Activated CD8-positive, alpha-beta T cell treated with anti-CD3 and anti-CD28 coated beads, Interleukin-2, amount 10 ng/mL, durations not matched to agents 7 days and 5 days (primary cell): ENCODE measurements at places on chromosomes 2 and 18. TPM values are rescaled to one million over a fixed set of nuclear protein-coding genes. Genes with fewer than 3 reads are reported as not detected.

The CABYR gene
- 1.1 TPM for total RNA-seq

The CPO gene
- total RNA-seq = not detected

The KRTCAP3 gene
- 6.6 TPM for total RNA-seq

The ASB18 gene
- total RNA-seq = not detected

DNA sequence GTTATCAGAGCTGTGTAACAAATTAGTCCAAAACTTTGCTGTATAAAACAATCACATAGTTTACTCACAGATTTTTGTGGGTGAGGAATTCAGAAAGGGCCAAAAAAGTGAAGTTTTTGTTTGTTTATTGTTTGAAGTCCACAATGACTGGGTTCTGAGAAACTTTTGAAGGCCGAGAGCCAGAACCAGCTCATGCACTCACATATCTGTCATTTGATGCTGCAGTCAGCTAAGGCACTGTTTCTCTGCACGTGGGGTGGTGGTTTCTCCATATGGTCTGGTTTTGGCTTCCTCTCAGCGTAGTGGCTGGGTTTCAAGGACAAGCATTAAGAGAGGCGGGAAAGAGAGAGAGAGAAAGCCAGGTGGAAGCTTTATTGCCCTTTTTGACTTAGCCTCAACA is 131.8 kb downstream of the TWIST2 start:
- DNase-seq = no peak
- H3K4me3 ChIP-seq = no peak overlapping the region
- H3K36me3 ChIP-seq = no peaks in the 10 kb centered on the region

DNA sequence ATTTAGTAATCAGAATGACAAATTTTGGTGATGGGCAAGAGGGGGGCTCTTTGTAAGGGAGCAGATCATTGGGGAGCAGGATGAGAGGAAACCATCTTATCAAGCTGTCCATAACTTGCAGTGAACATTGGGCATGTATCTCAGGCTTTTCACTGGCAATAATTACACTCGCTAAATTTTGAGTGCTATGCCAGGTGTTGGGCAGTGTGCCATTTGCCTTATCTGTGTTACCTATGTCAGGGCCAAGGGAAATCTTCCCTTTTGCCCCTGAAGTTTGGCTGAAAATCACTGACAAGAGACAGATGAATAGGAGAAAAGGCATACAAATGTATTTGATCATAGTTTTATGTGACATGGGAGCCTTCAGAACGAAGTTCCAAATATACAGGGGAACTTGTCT is 39.0 kb downstream of the NOSTRIN start:
- H3K27ac ChIP-seq = no peak overlapping the region
- no peak overlapping the region for H3K4me3 ChIP-seq
- H3K4me1 ChIP-seq = peaks cover 8% of the 10 kb centered on the region

DNA sequence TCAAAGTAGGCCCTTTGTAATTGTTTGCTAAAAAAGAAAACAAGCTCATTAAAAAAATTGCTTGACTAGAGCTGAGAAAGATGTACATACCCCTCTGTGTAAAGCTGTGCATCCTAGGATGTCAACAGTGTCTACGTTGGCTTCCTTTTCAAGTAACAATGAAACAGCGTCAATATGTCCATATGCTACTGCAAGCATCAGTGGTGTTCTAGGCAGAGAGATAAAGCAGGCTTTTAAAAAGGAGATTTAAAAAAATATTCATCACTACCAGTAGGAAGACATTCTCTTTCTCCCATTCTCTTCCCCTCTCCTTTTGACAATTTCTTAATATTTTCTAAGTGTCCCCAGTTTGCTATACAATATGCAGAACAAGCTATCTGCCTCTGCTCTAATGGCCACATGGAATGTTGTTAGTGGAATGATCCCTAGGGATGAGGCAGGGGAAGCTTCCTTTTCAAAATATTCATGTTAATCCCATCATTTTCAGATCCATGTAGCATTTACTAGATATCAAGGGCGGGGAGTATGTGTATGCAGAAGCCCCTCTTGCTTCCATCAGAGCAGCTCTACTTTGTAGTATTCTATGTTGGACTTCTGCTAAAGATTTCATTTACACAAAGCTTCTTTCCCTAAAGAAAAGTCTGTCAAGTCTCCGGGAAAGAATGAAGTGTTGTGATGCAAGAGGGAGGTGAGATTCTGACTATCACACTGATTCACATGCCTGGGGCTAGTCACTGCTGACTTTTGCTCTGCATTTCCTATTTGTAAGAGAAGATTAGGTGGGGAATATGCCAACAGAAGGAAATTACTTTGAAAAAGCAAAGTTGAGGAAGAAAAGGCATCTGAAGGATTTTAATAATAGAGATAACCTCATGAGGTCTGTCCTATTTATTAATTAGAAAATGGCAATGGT is 81.5 kb upstream of the PGAP1 start:
- no peaks in the 10 kb centered on the region for H3K4me1 ChIP-seq
- peaks cover 62% of the 10 kb centered on the region for H3K36me3 ChIP-seq
- DNase-seq = no peak
- no peak overlapping the region for H3K4me3 ChIP-seq
- no peak overlapping the region for H3K27ac ChIP-seq

GRCh38 chr2:191150600-191151330 is at the start of gene STAT4:
Gene STAT4 (minus strand): TSS chr2:191150994. CDS start chr2:191148203, 2,791 bp downstream.
- peak within 1 kb of the TSS; percentile 97 for H3K27ac ChIP-seq
- H3K4me3 ChIP-seq = peak within 1 kb of the TSS; percentile 92
- peaks cover 72% of the 10 kb centered on the region for H3K4me1 ChIP-seq
- H3K27me3 ChIP-seq = no peaks in the 10 kb centered on the region

GRCh38 chr2:214019229-214019972 is 391.5 kb upstream of the VWC2L start:
- H3K4me1 ChIP-seq = no peaks in the 10 kb centered on the region
- no peak for DNase-seq
- H3K27me3 ChIP-seq = no peaks in the 10 kb centered on the region
- no peak overlapping the region for H3K4me3 ChIP-seq

GRCh38 chr2:131127076-131127475 is 21.9 kb downstream of the PLEKHB2 start:
- H3K27ac ChIP-seq = no peak overlapping the region
- H3K4me3 ChIP-seq = no peak overlapping the region
- DNase-seq = no peak
- H3K4me1 ChIP-seq = no peaks in the 10 kb centered on the region
- H3K36me3 ChIP-seq = peaks cover 63% of the 10 kb centered on the region
- no peaks in the 10 kb centered on the region for H3K27me3 ChIP-seq

- no peaks in the 10 kb centered on the region for H3K27me3 ChIP-seq
- H3K4me1 ChIP-seq = no peaks in the 10 kb centered on the region
- H3K36me3 ChIP-seq = no peaks in the 10 kb centered on the region
- H3K27ac ChIP-seq = no peak overlapping the region
Observed at GRCh38 chr18:11279461-11279860, 130.1 kb upstream of the PIEZO2 start.

GRCh38 chr2:154710685-154711084 is 12.2 kb downstream of the KCNJ3 start:
- no peaks in the 10 kb centered on the region for H3K36me3 ChIP-seq
- H3K27ac ChIP-seq = no peak overlapping the region
- H3K27me3 ChIP-seq = no peaks in the 10 kb centered on the region

DNA sequence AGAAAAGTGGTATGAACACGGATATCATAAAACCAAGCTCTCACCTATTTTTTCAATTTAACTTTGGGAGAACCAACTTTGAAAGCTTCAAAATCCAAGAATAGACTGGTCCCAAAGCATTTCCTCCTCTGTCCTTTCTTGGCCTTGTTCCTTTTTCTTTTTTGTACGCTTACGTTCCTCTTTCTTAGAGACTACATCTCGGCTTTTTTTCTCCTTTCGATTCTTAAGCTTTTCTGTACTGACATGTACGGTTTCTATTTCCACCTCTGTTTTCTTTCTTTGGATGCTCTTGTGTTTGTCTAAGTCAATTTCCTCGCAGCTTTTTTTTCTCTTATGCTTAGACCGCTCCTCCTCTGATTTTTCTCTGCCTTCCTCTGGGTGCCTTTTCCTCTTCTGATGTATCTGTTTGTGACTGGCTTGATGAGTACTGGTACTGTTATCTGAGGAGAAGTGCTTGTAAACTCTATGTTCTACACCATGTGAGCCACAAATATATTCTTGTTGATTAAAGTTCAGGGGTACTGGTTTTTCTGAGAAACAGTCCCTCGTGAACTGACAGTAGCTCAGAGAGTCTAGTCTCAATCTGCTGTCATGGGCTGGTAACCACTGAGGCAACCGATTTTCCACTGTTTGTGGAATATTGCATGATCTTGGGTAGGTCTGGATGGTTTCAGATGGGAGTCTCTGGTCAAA is 11.5 kb upstream of the RNU2-63P start:
- peaks cover 9% of the 10 kb centered on the region for H3K4me1 ChIP-seq
- peaks cover 37% of the 10 kb centered on the region for H3K36me3 ChIP-seq
- DNase-seq = no peak
- H3K27ac ChIP-seq = peak overlapping the region; percentile 45
- no peak overlapping the region for H3K4me3 ChIP-seq

GRCh38 chr2:156356014-156356754 is 23.7 kb upstream of the NR4A2 start:
- no peaks in the 10 kb centered on the region for H3K4me1 ChIP-seq
- H3K27me3 ChIP-seq = peaks cover 3% of the 10 kb centered on the region
- no peak for DNase-seq
- no peak overlapping the region for H3K4me3 ChIP-seq
- H3K27ac ChIP-seq = no peak overlapping the region
